Activated CD4-positive, CD25-positive, alpha-beta regulatory T cell treated with anti-CD3 and anti-CD28 coated beads, Interleukin-2, amount 50 U/mL, for 24 hours (primary cell): ENCODE measurements at places on chromosomes 4 and X.

- ATAC-seq: peak; percentile 41
Measured at GRCh38 chr4:38703635-38704034, 39.6 kb downstream of the KLF3 start.

DNA sequence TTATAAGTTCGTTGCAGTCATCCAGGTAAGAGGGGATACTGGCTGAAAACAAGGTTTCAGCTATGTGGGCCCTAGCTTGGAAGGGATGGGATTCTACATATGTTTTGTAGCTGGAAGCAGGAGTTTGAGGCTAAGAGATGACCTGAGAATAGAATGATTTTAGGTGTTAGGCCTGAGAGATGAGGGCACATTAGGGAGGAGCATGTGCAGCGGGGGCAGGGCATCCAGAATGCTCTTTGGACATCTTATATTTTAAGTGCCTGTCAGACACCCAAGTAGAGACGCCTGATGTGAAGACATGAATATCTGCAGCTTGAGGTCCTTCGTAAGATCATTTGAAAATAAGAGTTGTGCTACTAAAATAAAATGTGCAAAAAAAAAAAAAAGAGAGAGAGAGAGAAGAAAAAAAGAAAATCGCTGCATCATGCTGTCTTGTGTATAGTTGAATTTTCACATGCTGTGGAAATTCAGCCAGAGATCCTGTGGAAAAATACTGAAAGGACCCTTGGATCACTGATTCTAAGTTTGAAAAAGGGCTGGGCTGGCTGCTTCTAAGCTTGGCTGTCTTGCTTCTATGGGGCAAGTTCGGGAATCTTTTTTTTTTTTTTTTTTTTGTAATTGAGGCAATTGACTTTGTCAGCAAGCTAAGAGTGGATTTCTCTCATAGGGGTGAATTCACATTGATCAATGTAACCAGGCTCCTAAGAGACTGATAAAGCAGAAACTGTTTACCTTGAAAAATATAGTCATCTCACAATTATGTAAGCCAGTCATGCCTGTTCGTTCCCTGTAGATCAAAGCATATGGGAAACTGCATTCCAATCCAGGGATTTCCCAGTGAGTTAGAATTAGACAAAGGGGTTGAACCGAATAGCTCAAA, 341.0 kb upstream of the GATB start:
- ATAC-seq: no peak

- ATAC-seq: no peak
Measured at GRCh38 chr4:76197971-76198410, 15.6 kb downstream of the SCARB2 start.

DNA sequence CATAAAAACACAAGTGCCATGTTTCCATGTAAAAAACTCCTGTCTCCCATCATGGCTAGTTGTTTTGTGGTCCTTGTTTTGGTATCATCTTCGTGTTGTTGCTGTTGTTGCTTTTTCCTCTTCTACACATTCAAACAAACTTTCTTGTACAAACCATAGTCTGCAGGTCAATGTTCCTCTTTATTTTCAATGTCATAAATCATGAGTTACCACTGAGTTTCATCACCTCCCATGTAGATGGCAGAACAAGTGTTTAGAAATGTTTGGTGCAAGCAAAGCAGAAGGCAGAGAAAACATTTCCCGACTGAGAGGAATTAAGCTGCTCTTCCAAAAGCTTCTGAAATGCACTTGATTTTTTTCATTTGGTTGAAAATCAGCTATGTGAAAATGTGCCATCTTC, 166.0 kb downstream of the ANTXR2 start:
- ATAC-seq: no peak

DNA sequence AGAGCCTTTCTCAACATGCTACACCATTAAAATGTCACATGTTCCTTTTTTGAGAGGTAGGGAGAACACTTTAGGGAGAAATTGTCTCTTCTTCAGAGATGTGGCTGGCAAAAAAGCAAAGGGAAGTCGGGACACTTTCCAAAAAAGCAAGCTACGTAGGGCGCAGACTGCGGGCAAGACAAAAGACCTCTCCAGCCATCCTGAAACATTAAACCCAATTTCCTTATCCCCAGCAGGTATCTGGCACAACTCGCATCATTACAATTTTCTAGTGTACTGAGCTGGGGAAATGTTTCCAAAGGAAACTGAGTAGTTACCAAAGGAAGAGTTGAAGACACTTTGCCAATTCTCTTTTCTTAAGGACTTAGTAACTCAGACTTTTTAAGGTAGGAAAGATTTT, 116.0 kb downstream of the PACRGL start:
- no peak for ATAC-seq

DNA sequence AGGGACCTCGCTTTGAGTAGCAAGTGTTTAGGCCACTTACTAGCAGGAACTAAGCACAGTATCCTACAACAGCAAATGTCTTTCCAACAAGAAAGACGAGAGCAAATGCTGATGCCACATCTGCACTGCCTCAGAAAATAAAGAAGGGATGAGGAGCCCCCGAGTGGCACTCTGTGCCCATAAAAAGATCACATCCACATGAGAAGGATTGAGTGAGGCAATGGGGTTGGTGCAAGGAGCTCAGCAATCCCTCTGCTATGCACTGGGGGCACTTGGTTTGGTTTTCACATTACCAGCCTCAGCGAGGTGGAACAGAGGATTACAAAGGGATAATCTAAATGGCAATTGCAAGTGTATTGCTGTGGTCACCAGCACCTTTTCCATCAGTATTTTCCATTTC, 252.8 kb upstream of the SLC7A11 start:
- no peak for ATAC-seq

GRCh38 chr4:156633847-156634246, 337.8 kb downstream of the PDGFC start:
- ATAC-seq: no peak

- no peak for ATAC-seq
Measured at GRCh38 chr4:41991916-41992767, 1.8 kb downstream of the SLC30A9 start.

DNA sequence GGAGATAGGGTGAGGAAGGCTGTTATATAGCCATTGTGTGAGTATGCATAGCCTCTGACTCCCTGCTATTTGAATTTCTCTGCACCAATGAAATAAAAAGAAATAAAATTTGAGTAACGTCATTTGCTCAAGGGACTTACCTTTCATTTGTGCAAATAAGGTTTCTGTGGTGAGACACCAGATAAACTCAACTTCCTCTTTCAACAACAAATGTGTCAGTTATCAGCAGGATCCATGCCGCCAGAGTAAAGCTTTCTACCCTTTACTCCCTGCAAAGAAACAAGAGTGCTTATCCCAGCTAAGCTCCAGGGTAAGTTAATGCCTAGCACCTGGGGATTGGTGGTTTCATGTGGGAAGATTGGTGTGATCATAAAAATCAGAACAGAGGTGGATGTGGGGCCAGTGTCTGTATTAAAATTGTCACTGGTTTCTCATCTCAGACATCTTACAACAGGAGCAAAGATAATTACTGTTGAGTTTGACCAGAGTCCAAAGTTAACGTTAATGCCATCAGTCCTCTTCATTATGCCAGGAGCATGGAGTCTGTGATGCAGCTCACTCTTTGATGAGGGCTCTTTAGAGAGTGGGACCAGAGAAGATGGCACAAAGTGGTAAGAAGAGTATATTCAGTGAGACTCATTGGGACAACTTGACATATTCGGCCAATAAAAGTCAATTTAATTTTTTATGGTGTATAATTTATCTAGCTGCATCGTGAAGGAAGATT, at the start of gene P2RY10:
P2RY10 (plus strand) TSS at position 206 of the 727 bp plus-strand sequence. CDS start 15,130 bp downstream, outside the sequence.
- ATAC-seq: peak; percentile 82

- ATAC-seq: no peak
Measured at GRCh38 chr4:169616846-169617245, 3.5 kb upstream of the CLCN3 start.

DNA sequence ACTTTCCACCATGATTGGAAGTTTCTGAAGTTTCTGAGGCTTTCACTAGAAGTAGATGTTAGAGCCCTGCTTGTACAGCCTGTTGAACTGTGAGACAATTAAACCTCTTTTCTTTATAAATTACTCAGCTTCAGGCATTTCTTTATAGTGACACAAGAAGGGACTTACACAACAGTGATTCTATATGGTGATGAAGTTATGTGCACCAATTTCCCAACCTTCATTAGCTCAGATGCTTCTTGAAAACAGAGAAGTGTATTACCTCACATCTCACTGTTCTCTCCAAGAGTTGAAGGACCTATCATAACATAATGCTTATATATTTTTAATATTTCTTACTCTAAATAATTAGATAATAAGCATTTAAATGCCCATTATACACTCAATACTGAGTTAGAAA, 202.1 kb upstream of the ANXA10 start:
- no peak for ATAC-seq

DNA sequence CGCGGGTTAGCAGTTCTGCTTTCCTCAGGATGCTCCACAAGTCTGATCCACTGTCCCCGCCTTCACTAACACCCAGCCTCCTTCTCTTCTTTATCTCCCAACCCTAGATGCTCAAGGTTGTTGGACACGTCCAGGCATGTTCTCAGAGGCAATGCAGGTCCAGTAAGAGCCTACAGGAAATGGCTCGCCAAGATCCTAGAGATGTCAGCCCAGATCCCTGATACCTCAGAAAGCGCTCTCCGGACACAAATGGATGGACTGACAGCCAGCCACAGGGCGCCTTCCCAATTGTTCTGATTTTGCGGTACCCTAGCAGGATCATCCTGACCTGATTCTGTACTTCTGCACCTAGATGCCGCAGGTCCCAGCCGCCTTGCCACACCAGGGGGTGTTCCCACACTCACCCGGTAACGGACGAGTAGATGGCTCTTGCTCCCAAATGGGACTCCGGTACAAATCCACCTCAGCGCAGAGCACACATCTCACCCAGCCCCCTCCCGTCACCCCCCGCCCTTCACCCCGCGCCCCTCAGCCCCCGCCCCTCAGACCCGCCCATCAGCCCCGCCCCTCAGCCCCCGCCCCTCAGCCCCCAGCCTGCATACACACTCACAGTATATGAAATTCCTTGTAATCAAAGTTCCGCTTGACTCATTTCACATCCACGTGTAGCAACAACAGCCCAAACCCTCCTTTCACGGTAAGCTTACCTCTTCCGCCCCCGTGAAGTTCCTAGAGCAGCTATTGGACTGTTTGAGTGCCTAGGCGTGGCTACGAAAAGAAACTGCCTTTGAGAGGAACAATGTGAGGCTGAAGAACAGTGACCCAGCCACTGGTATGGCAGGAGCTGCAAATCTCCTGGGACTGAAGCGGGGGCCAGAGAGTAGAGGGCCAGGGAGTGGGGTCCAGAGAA, at the start of gene EDA2R:
EDA2R (minus strand) TSS at position 488 of the 910 bp plus-strand sequence. CDS start 23,058 bp downstream, outside the sequence.
- peak; percentile 32 for ATAC-seq

GRCh38 chrX:21940356-21940829, at the start of gene SMS:
Gene SMS, plus strand, starts transcription at chrX:21940709. Its CDS starts 116 bp downstream, at chrX:21940825.
- ATAC-seq: peak; percentile 55

- no peak for ATAC-seq
Measured at GRCh38 chrX:18769812-18770573, 62.5 kb downstream of the PPEF1 start.

GRCh38 chr4:46016306-46016705, 107.5 kb downstream of the GABRG1 start:
- ATAC-seq: no peak

DNA sequence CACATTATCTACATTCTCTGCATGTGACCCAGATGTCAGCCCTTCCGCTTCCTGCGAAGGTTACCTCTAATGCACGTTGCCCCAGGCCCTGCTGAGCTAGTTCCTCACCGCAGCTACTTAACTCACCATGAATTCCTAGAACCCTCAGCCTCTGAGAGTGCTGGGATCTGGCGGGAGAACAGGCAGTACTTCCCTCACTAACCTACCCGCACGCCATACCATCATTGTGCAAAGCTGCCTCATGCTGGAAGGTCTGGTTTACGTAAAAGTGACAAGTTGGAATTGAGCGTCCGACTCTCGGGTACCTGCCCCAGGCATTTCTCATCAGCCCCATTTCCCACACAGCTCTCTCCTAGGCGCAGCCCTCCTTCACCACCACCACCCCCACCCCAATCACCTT, 6.3 kb downstream of the SLC25A4 start:
- no peak for ATAC-seq

GRCh38 chrX:115367951-115368350, 78.4 kb downstream of the LUZP4 start:
- ATAC-seq: no peak

DNA sequence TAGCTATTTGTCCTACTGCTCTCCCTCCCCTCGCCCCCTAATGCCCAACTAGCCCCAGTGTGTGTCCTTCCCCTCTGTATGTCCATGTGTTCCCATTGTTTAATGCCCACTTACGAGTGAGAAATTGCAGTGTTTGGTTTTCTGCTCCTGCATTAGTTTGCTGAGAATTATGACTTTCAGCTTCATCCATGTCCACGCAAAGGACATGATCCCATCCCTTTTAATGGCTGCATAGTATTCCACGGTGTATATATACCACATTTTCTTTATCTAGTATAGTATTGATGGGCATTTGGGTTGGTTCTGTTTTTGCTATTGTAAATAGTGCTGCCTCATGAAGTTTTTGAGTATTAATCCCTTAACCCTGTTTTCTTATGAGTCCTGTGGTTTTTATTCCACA, 33.6 kb upstream of the CFAP299 start:
- no peak for ATAC-seq

GRCh38 chr4:153227469-153228075, 23.3 kb downstream of the TRIM2 start:
- no peak for ATAC-seq

DNA sequence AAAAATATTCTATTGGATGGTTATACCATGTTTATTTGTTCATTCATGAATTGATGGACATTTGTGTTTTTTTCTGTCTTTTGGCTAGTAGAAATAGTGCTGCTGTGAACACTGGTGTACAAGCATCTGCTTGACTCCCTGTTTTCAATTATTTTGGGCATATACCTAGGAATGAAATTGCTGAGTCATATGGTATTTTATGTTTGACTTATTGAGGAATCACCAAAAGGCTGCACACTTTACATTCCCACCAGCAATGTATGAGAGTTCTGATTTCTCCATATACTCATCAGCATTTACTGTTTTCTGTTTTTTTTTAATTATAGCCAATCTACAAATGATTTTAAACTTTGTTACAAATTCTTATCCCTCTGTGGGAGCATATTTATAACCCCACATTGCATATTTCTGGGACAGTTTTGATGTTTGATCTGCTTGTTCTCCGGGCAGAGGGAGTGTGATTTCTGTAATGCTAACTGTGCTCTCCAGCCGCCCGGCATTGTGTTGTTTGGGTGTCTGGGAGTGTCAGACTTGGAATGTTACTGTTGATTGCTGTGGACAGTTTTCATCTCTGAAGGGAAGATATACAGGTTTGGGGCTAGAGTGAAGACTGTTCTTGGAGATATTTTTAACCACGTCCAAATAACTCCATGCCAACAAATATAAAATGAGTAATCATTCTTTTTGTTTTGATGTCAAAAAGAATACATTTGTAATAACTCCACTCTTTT, 60.5 kb upstream of the PGRMC2 start:
- no peak for ATAC-seq

DNA sequence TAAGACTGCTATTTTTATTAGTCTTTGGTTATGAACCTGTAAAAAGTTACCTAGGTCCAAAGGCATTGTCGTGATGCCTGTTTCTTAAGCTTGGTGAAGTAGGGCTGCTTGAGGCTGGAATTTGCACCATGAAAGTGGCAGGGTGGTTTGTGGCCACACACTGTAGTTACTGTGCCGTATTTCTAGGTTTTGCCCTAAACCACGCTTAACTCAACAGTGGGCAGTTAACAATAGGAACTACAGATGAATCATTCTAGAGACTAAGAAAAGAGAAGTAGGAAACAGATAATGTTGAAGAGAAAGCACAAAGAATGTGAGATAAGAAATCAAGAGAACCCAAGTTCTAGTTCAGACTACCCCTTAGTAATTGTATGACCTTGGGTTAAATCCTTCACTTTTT, 11.5 kb downstream of the ETNPPL start:
- ATAC-seq: no peak
